G401 (cell line): ENCODE measurements at places on chromosomes 2 and 18. TPM values are rescaled to one million over a fixed set of nuclear protein-coding genes. Genes with fewer than 3 reads are reported as not detected.
A peak's percentile ranks its signal among the peaks of the same experiment; 100 is the strongest.

DNA sequence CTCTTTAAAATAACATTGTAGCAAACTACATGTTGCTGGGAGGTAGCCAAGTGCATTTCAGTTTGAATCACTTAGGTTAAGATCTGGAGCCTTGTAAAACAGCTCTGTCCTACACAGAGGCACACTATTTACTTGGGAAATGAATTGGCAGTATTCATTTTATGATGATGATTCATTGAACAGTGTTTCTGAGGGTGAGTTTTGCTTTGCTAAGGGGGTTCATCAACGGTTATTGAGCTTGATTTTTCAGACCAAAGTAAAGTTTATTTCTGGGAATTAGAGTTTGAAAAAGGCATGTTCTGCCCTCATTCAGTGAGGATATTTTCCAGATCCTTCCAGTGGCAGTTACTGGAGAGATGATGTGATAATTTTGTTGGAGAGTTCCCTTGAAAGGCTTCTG lies 55.6 kb downstream of the CCDC85A start:
- no peak for DNase-seq

DNA sequence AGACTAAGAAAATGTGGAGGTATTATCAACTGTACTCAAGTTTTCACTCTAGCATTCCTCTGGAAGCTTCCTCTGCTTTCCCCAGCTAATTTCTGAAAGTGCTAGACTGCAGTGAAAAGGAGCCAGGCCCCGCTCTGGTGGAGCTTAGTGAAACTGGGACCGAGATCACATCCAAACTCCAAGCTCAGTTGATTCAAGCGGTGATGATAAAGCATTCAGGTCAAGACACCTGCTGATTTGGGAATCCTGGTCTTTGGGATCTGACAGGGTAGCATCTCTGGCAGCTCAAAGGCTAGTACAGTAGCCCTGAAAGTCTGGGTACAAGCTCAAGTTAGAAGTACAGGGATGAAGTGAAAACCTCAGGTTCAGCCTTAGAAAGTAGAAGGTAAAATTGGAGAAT lies 120.2 kb upstream of the CRIM1 start:
- DNase-seq, result no peak

TPRKB gene
- total RNA-seq, result 46.0 and 63.8 TPM in 2 replicates

TGFA gene
- total RNA-seq, result not detected in 2 replicates

FBXO36 gene
- total RNA-seq, result 5.0 and 6.3 TPM in 2 replicates

GRCh38 chr2:239791526-239792404 lies 233.4 kb downstream of the NDUFA10 start:
- no peak for DNase-seq

SLC9A4 gene
- total RNA-seq, result not detected in 2 replicates

DNA sequence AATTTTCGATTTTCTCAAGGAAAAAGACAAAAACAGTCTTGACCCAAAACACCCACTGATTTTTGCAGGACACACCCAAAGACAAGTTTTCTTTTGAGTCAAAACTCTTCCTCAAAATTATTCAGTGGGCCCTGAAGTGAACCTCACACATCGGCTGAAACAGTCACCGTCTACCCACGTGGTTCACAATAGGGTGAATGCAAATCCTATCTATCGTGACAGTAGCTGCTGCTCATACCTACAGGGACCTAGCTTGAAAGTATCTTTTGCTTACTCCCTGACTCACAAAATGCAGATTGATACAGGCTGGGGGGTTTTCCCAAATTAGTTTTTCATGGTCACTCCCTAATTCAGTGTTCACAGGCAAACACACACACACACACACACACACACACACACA lies 10.7 kb upstream of the CD226 start:
- no peak for DNase-seq

- DNase-seq, result no peak
Measured at GRCh38 chr2:189937691-189938090, 124.8 kb downstream of the MSTN start.

DNA sequence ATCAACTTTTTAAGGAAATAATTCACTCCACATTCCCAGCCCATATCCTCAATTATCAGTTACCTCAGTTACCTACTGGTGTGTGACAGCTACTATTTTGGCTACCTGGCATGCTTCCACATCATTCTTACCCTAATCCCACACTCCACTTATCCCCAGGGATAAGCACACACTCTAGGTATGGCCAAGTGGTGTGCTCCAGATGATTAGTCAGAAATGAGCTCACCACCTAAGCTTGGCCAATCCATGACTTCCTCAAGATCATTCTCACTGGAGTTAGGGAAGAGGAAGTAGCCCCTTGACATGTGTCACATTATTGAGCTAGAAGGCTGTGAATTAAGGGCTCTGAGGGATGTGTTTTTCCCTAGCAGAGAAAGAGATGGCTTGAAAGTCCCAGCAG lies 20.9 kb upstream of the SMAD4 start:
- no peak for DNase-seq

MFSD2B gene
- 0.14 TPM in 1 of 2 replicates, not detected in the other for total RNA-seq

DNA sequence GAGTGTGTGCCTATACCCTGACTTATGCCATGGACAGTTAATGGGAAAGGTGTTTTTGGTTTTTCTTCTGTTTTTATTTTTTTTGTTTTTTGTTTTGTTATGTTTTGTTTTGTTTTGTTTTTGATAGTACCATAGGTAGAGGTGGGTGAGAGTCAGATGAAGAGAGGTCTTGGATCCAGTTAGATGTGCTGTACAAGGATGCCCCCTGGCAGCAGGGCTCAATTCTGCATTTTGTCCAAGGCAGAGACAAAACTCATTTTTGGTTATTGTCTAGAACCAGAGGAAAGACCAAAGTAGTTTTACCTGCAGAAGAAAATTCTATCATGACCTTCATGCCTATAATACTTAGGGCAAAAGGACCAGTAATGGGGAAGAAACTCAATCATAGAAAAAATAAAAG lies 48.5 kb downstream of the SLC5A7 start:
- DNase-seq, result no peak

DNA sequence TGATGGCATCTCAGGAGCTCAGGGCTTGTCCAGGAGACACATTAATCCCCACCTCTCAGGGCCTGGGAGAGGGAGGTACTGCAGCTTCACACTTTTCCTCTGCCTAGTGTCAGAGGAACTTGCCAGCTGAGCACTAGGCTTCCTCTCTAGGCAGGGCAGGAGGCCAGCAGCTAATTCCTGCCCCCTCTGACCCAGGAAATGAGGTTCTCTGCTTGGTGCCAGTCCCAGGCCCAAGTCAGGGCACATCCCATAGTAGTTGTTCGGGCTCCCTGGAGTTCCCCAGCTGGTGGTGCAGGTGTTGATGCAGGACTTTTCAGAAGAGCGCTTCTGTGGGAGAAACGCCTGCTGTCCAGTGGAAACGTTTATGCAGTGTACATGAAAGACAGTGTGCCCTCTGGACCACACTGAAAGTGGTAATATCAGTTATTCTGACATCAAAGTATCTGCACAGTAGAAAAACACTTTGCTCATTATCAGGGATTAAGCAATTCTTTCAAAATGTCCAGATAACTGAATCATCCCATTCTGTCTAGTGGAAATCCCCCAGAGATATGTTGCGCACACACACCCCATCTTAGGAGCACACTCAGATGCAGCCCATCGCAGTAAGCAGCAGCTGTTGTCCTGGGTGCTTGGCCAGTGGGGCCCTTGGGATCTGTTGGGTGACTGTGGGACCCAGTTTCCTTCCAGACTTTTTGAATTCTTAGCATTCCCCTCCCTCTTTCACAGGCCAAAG lies 17.8 kb upstream of the SCLY start:
- peak; percentile 45 for DNase-seq
